ENCODE measurements at places on chromosomes 4 and X.

GRCh38 chr4:56468097-56468422, 643 bp downstream of the SRP72 start:
- DNase-seq: no peak

DNA sequence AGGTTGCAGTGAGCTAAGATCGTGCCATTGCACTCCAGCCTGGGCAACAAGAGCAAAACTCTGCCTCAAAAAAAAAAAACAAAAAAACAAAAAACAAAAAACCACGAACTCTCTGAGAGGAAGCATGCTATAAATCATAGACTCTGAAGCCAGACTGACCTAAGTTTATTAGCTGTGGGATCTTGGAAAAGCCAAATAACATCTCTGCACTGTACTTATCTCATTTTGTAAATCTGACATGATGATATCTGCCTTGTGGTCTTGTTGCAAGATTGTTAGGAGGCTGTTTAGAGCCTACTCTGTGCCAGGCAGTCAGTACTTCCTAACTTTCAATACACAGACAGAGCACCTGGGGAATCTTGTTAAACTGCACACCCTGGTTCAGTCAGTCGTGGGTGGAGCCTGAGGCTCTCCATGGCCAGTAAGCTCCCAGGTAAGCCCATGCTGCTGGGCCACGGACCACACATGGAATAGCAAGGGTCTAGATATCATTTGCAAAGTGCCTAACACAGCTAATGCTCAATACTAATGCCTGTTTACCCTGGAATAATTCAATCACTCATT, 107.6 kb upstream of the SMIM10 start:
- no peak for DNase-seq

GRCh38 chr4:177235026-177235425, 74.6 kb upstream of the NEIL3 start:
- DNase-seq: no peak

- DNase-seq: no peak
Measured at GRCh38 chr4:38013461-38014366, 53.5 kb downstream of the PTTG2 start.

GRCh38 chrX:30806187-30806728, 82.8 kb downstream of the TAB3 start:
- DNase-seq: no peak

DNA sequence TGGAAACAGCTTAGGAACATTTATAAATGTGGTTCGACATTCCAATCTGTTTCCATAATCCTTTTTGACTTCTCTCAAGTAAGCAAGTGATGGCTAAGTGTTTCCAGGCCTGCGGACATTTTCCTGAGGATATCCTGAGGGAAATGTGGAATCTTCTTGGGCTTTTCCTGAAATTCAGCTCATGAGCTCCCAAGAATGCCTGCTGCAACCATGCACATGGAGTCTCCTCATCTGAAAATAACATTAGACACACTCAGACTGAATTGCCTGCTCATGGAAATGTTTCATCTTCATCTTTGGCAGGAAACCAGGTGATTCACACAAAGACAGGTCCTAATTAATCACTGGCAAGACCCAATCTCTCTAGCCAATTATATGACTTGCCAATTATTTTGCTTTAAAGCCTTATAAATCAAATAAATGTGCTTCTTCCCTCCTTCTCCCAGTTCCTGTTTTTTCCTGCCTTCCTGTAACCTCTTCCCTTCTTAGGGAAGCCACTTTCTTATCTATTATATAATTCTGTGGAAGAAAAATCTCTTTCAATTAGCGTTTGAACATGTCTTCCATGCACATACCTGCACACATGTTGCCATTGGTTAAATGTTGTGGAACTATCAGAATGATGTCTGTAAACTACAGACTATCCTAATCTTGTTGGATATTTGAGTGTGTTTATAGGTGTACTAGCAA, 104.6 kb upstream of the MXRA5 start:
- DNase-seq: no peak
